Metanephros (tissue), 2 donors: ENCODE measurements at places on chromosomes 12 and 14. TPM values are rescaled to one million over a fixed set of nuclear protein-coding genes. Genes with fewer than 3 reads are reported as not detected.

The KRT3 gene
- not detected for total RNA-seq

The B4GALNT3 gene
- total RNA-seq: 15.5 TPM

The TMEM119 gene
- total RNA-seq: 29.7 TPM

The ACSS3 gene
- total RNA-seq: 38.7 TPM
